ENCODE measurements at places on chromosomes 5 and 9.

DNA sequence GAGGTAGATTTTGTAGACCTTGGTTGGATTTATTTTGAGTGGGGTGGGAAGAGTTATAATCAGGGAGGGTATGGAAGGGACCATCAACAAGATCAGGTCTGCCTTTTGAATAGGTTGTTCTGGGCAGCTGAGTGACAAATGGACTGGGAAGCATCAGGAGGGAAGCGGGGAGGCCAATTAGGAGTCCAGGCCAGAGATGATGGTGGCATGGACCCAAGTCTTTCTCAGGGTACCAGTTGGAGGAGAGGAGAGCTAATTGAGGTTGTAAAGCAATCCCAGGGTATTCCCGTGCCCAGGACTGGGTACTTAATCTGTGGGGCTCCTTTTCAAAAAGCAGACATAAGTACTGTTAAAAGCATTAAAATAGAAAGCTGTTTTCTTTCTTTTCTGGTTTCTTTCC, 88.9 kb downstream of the ARHGAP26 start:
- DNase-seq = no peak

GRCh38 chr5:121108725-121109124, 644.6 kb downstream of the PRR16 start:
- peak; percentile 5 for DNase-seq

DNA sequence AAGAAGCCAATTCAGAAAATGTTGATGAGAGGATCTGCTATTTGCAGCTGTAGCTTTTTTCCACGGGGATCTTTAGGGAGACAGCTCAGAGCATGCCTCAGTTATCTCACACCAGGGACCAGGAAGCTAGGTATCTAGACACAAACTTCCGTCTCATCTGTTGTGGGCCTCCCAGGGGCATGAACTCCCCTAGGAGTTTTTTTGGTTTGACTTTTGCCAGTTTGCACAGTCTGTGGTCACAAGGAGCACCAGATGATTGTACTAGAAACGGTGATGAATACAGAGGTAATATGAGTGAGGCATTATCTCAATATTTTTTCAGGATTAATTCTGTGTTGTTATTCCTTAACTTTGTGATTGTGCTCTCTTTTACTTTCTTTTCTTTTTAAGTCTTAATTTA, 533.2 kb upstream of the SEMA6A start:
- DNase-seq = no peak

- DNase-seq = peak; percentile 23
Measured at GRCh38 chr5:141094481-141095262, at the start of gene PCDHB2. Gene PCDHB2, plus strand, starts transcription at chr5:141094615. Its CDS starts 176 bp downstream, at chr5:141094791.

GRCh38 chr5:88729084-88729828, 153.7 kb downstream of the MEF2C start:
- DNase-seq = peak; percentile 77

DNA sequence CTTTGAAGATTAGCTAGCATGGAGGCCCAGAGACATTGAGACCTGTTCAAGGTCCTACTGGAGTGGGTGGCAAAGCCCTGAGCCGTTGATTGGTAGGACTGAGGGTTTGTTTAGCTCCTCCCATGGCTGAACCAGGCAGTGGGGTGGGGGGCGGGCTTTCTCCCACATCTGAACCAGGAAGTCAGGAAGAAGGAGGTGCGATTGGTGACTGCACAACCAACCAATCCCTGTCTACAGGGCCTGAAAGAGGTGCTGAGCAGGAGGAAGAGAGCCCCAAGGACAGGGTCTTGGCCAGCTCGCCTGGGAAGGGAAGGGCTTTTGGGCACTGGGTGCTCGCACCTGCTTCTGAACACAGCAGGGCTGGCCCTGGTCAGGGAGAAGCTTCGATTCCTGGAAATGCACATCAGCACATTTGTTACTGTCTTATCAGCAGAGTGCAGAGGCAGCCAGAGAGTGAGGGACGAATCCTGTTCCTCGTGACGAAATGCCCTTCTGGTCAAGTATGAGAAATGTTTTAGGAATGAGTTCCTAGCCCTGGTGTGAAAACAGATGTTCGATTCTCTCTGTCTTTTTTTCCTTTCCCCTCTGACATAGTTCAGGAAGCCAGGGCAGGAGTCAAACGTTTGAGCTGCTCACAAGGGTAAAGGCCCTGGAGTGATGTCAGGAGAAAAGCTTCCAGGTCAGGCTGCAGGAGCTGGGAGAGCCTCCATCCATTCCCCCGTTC, 294.8 kb upstream of the KLF4 start:
- peak; percentile 17 for DNase-seq

DNA sequence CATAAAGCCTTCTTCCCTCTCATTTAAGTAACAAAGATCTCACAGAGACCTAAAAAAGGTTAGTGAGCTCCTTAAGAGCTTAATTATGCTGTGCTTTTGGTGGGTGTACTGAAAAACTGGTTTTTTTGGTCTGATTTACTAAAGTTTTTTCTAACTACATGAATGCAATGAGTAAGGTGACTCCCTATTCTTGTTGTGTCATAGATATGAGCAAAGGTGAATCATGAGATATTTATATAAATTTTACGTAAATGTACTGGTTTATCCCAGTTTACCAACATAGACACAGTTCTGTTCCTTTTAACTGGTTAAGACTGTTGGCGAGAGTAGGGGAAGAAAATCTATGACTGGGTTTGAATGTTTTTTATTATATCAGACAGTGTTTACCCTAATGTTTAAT, 250.5 kb downstream of the NR2F1-AS1 start:
- peak; percentile 67 for DNase-seq

DNA sequence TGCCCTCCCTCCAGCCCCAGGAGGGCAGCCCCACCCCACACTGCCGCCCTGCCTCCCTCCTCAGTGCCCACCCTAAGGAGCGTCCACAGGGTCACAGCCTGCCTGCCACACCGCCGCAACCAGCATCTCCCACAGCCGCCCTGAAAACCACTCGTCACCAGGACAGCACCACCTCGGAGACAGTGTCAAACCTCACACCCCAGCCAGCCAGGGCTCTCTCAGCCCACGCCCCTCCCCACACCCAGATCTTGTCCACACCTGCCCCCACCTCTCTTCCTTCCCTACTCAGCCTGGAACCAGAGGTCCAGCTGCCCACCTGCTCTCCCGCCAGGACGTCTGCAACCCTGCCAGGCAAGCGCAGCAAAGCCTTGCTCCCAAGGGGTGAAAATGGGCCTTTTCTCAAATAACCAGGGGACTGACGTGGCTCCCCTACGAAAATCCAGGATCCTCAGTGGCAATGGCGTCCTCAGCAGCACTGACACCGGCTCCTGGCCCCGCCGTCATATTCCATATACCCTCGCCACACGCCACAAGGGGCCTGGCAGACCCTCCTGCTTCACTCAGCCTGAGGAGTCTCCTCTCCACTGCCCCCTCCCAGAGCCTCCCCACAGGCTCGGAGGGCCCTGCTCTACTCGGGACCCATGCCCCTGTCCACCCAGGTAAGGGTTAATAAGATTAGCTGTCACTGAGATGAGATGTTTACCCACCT, 71.0 kb upstream of the ADAMTS2 start:
- no peak for DNase-seq

GRCh38 chr9:127368852-127369402, 28.0 kb upstream of the SLC2A8 start:
- DNase-seq = no peak

DNA sequence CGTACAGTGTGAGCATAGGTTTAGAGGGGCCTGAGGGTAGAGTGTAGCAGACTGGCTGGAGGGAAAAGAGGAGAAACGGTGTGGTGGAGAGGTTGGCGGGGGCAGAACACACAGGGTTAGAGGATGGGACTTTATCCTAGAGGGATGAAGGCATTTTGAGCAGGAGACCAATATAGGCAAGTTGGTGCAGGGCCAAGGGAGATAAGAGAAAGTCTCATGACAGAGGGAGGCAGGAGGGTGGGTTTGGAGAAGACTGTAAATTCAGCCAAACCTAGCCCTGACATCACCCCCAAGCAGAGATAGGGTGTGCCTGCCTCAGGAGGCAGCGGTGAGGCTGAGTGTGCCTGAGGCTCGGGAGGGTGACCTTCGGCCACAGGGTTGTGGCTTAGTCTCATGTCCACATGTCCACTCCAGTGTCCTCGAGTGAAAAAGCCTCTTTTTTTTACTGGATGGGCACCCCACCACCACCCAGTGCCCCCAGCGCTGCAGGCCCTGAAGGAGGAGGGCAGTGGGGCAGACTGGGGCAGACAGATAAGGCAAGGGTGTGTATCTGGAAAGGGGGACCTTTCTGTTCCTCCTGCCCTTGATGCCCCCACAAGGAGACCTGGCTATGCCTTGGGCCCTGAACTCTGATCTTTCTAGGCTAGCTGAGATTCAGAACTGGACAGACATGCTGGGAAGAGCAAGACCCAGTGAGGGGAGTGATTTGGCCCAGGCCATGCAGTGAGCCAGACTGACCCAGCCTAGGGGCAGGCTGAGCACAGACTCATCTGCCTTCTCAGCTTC, 108.7 kb downstream of the RGS3 start:
- DNase-seq = no peak

- peak; percentile 24 for DNase-seq
Measured at GRCh38 chr5:141605523-141606277, 13.1 kb downstream of the DIAPH1 start.

Measured in epithelial cell of esophagus (primary cell).